ENCODE measurements at places on chromosomes 6 and 20.

DNA sequence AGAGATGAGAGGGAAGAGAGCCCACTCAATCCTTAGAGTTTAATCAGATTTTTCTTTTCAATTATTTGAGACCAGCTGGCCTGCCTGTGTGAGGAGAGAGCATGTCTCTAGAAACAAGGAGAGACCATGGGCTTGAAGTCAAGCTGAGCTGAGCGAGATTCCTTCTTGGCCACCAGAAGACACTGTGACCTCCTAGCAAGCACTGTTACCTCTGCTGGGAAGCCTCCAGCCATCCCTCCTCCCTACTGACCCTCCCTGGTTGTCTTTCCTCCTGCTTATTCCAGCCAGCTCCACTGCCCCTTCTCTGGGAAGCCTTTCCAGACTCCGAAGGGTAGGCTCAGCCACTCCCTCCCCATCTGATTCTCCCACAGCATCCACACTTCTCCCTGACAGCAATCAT lies 110.0 kb downstream of the SCML4 start:
- DNase-seq, result no peak

- DNase-seq, result no peak
Measured at GRCh38 chr6:145668844-145669243, 66.5 kb downstream of the EPM2A start.

DNA sequence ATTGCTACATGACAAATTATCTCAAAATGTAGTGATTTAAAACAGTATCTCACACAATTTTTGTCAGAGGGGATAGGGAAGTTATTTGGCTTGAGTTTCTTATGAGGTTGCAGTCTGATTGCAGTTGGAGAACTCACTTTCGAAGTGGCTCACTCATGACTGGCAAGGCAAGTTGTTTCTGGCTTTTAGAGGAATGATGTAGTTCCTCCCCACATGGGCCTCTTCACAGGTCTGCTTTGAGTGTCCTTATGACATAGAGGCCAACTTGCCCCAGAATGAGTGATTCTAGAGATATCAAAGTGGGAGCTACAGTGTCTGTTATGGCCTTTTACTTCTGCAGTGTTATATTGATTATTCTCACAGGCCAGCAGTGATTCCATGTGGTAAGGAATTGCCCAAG lies 6.1 kb downstream of the DOP1A start:
- DNase-seq, result no peak

DNA sequence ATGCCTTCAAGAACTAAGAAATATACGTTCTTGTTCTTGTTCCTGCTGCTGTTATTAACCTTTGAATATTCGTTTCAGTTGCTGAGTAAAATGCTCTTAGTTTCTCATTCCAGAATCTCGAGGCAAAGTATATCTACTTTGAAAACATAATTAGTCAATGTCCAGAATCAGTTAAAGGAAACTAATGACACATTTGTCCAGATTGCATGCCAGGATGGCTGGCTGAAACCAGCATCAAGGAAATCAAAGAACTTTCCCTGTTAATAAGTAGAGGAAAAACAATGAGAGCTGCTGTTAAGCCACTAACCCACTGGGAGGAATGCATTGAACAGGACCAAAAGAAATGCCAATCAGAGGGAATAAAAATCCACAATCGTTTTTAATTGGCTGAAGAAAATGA lies 196.9 kb downstream of the ALDH8A1 start:
- no peak for DNase-seq

DNA sequence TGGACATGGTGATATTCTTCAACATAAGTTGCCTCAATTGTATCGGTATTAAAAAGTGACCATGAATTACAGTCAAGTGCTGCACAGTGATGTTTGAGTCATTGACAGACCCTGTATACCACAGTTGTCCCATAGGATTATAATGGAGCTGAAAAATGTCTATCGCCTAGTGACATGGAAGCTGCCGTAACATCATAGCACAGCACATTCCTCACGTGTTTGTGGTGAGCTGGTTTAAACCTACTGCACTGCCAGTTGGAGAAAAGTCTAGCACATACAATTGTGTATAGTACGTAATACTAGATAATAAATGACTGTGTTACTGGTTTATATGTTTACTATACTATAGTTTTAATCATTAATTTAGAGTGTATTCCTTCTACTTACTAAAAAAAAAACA lies 150.2 kb downstream of the CDH26 start:
- DNase-seq, result no peak

DNA sequence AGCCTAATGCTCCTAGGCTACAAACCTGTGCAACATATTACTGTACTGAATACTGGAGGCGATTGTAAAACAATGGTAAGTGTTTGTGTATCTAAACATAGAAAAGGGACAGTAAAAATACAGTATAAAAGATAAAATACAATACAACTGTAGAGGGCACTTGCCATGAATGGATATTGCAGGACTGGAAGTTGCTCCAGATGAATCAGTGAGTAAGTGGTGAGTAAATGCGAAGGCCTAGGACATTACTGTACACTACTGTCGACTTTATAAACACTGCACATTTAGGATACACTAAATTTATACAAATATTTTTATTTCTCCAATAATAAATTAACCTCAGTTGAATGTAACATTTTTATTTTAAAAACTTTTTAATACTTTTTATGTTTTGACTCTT lies 485.0 kb downstream of the MMUT start:
- no peak for DNase-seq

DNA sequence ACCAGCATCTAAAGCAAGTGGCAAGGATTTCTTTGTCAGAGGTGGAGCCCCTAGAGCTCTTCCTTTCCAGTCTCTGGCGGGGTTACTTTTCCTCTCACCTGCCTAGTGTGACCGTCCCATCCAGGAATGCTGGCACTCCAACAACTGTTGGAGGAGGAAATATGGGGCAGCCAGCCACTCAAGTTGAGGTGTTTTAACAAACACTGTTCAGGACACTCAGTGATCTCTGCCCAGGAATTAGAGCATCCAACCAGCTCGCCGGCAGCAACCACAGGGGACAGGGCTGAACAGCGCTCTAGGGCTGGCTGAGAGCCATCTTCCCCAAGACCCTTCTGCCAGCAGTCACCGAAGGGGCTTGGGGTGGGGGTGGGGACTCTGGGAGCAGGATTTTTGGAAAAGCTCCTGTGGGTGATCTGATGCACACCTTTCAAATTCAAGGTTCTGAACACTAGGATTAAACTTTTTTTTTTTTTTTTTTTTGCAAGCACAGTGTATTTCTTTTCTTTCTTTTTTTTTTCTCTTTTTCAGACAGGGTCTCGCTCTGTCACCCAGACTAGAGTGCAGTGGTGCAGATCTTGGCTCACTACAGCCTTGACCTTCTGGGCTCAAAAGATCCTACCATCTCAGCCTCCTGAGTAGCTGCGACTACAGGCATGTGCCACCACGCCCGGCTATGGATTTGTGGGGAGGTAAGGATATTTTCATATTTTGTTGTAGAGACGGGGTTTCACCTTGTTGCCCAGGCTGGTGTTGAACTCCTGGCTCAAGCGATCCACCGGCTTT lies 28.4 kb upstream of the KCNK16 start:
- no peak for DNase-seq

DNA sequence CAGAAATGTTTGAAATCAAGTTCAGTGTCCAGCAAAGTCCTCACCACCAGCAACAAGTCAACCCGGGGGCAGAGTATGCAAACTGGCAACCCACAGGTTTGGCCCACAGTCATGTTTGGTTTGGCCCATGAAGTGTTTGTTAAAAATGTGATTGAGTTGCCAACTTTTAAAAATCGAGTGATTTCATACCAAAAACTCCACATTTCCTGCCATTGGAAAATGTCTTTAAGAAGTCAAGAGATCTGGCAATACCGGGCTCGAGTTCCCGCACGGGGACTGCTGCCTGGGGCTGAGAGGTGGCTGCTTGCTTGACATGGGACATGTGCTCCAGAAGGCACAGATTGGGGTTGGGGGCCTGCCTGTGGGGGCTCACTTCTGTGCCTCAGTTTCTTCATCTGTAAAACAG lies 36.1 kb downstream of the PREX1 start:
- no peak for DNase-seq

DNA sequence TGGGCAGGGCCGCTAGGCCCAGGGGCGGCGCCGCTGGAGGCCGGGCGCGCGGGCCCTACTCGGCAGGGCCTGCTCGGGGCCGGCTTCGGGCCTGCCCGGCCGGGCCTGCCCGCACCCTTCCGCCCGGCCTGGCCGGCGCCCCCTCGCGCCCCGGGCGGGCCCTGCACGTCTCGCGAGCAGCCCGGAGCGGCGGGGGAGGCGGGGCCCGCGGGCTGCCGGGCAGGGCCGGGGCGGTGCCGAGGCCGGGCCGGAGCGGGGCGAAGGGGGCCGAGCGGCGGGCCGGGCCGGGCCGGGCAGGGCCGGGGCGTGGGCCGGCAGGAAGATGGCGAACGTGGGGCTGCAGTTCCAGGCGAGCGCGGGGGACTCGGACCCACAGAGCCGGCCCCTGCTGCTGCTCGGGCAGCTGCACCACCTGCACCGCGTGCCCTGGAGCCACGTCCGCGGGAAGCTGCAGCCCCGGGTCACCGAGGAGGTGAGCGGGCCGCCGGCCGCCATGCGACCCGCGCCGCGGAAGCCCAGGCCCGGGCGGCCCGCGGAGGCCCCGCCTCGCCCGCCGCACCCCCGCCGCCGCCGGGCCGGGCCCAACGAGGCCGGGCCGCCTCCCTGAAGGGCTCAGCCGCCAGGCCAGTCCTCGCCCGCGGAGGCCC lies at the start of gene NPEPL1:
Gene NPEPL1 (plus strand): TSS at position 222 of the 647 bp plus-strand sequence. CDS start 101 bp downstream, at position 323.
- DNase-seq, result peak; percentile 53

GRCh38 chr20:15654208-15654649 lies 919.0 kb downstream of the KIF16B start:
- DNase-seq, result peak; percentile 20

DNA sequence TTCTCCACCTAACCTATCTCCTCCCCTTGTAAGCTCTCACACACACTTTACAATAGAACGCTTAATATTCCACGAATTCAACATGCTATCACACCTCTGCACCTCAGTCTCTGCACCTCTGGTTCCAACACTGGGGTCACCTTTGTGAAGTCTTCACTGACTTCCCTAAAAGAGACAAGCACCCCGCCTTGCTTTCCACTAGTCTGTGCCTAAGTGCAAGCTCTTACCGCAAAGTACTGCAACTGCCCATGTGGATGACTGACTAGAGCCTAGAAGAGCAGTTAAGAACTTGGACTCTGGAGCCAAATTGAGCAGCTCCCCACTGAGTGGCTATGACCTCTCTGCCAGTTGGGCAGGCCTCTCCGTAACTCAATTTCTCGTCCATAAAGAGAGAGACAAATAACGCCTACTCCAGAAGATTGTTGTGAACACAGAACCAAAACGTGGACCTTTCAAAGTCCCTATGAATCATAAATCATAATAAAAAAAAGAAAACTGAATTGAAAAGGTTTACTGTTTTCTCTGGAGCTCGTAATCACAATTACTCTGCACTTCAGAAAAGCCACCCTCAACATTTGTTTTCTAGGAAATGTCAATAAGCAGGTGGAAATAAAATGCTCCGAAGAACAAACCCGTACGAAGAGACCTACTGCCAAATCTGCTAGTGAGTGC lies 1.2 kb downstream of the IFNGR1 start:
- DNase-seq, result no peak

GRCh38 chr20:50826121-50826520 lies 31.3 kb downstream of the BCAS4 start:
- no peak for DNase-seq

DNA sequence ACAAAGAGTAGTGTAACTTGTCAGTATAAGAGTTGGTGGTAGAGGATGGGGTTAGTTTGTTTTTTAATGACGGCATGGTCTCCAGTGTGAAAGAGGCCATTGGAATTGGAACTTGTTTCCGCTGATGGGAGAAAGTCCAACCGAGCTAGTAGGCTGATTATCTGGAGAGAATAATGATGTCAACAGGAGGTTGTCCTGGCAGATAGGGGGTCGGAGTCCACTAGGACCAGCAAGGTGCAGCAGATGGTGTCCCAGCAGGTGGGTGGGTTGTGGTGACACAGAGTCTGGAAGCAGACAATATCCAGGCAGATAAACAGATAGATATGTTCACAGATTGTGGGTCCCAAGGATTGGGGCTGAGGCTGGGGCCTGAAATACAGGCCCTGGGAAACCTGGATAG lies 35.1 kb downstream of the PKIB start:
- DNase-seq, result no peak

DNA sequence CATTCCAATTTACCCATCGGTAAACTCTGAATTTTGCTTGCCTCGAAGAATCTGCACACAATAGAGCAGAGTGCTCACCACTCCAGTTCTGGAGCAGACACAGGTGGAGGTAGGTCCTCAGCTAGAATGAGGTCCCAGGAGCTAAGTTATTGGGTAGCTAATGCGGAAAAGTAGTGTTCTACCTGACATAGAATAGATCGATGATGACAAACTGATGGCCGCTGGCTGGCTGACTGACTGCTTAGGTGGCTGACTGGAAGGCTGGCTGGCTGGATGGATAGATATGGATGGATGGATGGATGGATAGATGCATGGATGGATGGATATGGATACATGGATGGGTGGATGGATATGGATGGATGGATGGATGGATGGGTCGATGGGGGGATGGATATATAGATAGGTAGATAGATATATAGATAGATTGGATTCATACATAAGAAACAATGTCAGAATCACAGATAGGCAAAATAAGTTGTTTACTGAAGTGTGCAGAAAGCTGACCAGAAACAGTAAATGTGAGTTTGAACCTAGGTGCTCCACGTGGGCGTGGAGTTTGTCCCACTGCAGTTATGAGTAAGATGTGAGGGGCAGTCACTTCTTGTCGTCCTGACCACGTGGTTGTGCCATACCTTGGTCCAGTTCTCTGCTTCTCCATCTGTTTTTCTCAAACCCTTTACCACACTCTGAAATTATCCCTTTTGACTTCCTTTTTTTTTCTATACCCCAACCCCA lies 62.1 kb downstream of the TBXT start:
- no peak for DNase-seq

- no peak for DNase-seq
Measured at GRCh38 chr6:41824571-41825569, 37.4 kb downstream of the TOMM6 start.

DNA sequence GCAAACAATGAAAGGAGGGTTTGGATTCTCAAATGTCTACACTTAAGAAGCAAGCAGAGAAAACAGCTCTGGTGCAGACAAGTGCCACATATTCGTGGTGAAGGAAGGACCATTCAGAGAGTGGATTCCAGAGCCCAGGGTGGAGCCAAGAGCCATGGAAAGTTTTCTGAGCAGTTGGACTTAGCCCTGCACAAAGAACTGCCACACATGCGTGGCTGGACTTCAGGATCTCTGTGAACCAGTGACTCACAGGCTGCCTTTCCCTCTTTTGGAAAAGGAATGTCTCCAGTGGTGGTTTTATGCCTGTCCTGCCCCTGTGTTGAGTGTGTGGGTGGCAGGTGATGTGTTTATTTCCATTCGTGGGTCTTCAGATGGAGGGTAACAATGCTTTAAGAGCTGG lies 489.5 kb downstream of the CDH26 start:
- no peak for DNase-seq

DNA sequence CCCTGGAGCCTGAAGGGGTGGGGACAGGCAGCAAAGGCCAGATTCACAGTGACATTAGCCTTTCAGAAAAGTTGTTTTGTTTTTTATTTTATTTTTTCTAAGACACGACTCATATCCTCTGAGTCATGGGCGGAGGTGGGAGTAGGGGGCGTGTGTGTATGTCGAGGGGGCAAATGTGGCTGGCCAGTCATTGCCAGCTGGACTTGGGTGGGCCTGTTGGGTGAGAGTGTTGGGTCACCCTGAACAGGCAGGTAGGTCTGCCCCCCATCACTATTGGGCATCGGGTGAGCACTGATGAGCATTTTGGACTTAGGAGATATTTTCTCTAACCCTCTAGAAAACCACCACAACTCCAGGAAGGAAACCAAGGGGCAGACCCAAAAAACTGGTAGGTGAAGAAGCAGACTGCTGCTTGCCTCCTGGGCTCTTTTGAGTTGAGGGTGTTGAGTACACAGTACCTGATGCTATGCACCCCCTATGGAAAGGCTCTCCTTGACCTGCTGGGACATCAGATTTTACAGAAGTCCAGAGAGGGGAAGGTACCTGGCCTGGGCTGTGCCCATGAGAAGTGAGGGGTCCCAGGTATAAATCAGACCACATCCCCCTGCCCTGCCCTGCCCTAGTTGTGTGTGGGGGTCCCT lies 5.6 kb downstream of the SMIM29 start:
- no peak for DNase-seq
